ENCODE measurements at places on chromosomes 7 and 10.

- H3K36me3 ChIP-seq = no peaks in the 10 kb centered on the region
- DNase-seq = no peak
- H3K4me3 ChIP-seq = no peak overlapping the region
- H3K27me3 ChIP-seq = no peaks in the 10 kb centered on the region
- H3K4me1 ChIP-seq = no peaks in the 10 kb centered on the region
Observed at GRCh38 chr10:66719483-66719882, 206.4 kb upstream of the LRRTM3 start.

- no peak for DNase-seq
- no peak overlapping the region for H3K4me3 ChIP-seq
- H3K27me3 ChIP-seq = no peaks in the 10 kb centered on the region
- H3K27ac ChIP-seq = no peak overlapping the region
- H3K36me3 ChIP-seq = no peaks in the 10 kb centered on the region
Observed at GRCh38 chr7:124497176-124497575, 268.4 kb downstream of the GPR37 start.

DNA sequence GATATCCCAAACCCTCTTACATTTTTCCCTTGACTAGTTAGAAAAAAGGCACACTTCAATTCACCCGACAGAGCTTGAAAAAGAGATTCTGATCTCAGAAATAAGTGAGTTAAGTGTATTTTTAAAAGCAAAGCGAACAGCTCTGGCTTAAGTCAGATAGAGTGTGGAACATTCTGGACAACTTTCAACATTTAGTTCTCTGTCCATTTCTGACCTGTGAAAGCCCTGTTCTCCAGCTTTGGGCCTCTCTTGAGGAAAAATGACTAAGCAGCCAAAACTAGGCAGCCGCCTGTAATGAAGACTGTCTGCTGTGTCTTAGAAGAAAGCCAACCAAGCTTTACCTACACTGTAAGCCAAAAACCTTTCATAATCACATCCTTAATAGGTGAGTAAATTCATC, 50.5 kb downstream of the CDK6 start:
- no peaks in the 10 kb centered on the region for H3K4me1 ChIP-seq
- DNase-seq = no peak
- no peaks in the 10 kb centered on the region for H3K27me3 ChIP-seq
- no peak overlapping the region for H3K27ac ChIP-seq

DNA sequence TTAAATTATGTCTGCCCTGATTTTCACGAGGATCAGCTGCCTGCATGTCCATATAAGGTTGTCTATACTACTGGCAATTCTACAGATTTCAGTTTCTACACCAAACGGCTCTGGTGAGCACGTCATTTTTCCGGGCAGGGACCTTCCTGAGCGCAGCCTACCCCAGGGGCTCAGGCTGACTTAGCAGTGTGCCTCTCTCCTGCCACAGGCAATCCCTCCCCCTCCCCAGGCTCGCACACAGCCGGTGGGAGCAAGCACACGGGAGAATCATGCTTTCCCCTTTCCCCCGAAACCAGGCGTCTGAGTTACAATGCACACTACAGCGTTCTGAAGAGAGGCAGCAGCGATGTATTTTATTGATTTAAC, 1.7 kb downstream of the KLF6 start:
- peaks cover under 1% of the 10 kb centered on the region for H3K4me1 ChIP-seq
- no peaks in the 10 kb centered on the region for H3K27me3 ChIP-seq
- DNase-seq = peak; percentile 69
- H3K27ac ChIP-seq = peak overlapping the region; percentile 100
- no peaks in the 10 kb centered on the region for H3K36me3 ChIP-seq

- no peak overlapping the region for H3K4me3 ChIP-seq
- DNase-seq = no peak
- no peak overlapping the region for H3K27ac ChIP-seq
- no peaks in the 10 kb centered on the region for H3K27me3 ChIP-seq
- H3K4me1 ChIP-seq = no peaks in the 10 kb centered on the region
Observed at GRCh38 chr7:24751484-24751883, 5.8 kb downstream of the GSDME start.

DNA sequence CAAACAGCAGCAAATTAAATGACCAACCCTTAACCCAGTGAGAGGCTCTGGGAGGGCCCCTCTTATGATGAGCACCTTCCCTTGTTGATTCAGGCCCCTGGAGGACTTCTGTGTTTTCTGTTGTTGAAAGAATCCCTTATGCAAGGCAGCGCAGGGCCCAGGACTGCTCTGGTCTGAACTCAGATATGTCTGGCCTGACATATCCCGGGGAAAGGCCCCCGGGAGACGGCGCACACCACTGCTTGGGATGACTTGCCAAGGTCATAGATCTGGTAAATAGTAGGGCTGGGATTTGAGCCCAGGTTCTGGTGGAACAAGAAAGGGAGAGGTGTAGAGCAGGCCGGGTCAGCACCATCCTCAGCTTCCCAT, 124.0 kb downstream of the AOAH start:
- no peaks in the 10 kb centered on the region for H3K36me3 ChIP-seq
- H3K4me3 ChIP-seq = no peak overlapping the region

- no peaks in the 10 kb centered on the region for H3K4me1 ChIP-seq
- H3K27me3 ChIP-seq = no peaks in the 10 kb centered on the region
- no peaks in the 10 kb centered on the region for H3K36me3 ChIP-seq
- H3K4me3 ChIP-seq = no peak overlapping the region
Observed at GRCh38 chr10:52443419-52444388, 129.6 kb downstream of the DKK1 start.

GRCh38 chr7:35355911-35356310, 102.0 kb upstream of the TBX20 start:
- H3K36me3 ChIP-seq = no peaks in the 10 kb centered on the region
- no peaks in the 10 kb centered on the region for H3K4me1 ChIP-seq
- no peaks in the 10 kb centered on the region for H3K27me3 ChIP-seq

DNA sequence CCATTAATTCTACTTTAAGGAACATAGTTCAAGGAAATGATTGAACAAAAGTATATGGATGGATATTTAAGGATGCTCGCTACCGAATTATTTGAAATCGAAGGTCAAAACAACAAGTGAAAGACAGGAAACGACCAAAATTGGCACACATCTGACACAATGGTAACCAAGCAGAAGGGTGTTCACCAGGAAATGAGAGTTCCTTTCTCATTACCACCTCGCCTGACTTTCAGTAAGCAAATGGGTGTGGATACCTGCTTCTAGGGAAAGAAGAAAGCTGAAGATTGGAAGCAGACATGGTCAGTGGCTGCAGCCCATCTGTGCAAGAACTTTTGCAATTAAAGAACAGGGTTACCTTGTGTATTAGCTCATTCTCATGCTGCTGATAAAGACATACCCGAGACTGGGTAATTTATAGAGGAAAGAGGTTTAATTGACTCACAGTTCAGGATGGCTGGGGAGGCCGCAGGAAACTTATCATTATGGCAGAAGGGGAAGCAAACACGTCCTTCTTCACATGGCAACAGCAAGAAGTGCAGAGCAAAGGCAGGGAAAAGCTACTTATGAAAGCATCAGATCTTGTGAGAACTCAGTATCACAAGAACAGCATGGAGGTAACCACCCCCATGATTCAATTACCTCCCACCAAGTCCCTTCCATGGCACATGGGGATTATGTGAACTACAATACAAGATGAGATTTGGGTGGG, 6.2 kb upstream of the TMEM273 start:
- no peaks in the 10 kb centered on the region for H3K36me3 ChIP-seq
- no peaks in the 10 kb centered on the region for H3K27me3 ChIP-seq
- no peak for DNase-seq
- no peak overlapping the region for H3K27ac ChIP-seq
- no peak overlapping the region for H3K4me3 ChIP-seq

DNA sequence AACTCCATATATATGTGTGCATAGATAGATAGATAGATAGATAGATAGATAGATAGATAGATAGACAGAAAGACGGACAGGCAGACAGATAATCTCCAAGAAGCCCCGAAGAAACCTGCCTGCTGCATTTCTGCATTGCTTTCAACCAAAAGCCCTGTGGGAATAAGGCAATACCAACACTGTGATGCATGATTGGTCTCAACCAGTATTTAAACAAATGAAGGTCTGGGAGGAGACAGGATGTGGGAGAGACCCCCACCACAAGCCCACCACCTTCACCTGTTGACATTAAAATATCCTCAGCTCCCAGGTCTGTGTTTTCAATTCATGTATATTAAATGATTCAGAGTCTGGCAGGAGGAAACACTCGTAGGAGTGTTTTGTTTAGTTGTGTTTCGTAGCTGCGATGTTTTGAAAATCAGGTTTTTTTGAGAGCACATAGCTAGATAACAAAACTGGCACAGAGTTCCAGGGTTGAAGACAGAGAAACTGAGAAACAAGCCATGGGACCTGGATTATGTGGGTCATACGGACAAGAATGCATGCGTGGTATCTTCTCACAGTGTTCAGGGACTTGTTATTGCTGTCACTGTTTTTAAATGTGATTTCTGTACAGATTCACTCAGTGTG, 200.7 kb upstream of the AHR start:
- no peak for DNase-seq
- no peaks in the 10 kb centered on the region for H3K4me1 ChIP-seq
- no peaks in the 10 kb centered on the region for H3K36me3 ChIP-seq
- H3K27ac ChIP-seq = no peak overlapping the region
- H3K27me3 ChIP-seq = no peaks in the 10 kb centered on the region

DNA sequence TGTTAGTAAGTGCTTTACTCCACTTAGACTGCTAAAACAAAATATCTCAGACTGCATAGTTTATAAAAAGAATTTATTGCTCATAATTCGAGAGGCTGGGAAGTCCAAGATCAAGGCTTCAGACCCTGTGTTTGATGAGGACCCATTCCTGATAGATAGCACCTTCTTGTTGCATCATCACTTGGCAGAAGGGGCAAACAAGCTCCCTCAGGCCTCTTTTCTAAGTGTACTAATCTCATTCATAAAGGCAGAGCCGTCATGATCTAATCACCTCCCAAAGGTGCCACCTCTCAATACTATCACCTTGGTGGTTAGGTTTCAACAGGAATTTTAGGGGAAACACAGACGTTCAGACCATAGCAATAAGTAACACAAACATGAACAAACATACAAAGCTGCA, 55.4 kb downstream of the CRPPA start:
- H3K36me3 ChIP-seq = no peaks in the 10 kb centered on the region
- H3K27me3 ChIP-seq = no peaks in the 10 kb centered on the region
- no peak overlapping the region for H3K4me3 ChIP-seq
- DNase-seq = no peak
- H3K27ac ChIP-seq = no peak overlapping the region
